Stimulated activated CD4-positive, alpha-beta T cell treated with anti-CD3 and anti-CD28 coated beads, Interleukin-1b, Interleukin-23, amount 100 ng/mL, for 1 hour (primary cell): ENCODE measurements at places on chromosomes 3 and 15.
A peak's percentile ranks its signal among the peaks of the same experiment; 100 is the strongest.

GRCh38 chr15:91776104-91776503, 77.4 kb upstream of the SLCO3A1 start:
- no peak for DNase-seq

DNA sequence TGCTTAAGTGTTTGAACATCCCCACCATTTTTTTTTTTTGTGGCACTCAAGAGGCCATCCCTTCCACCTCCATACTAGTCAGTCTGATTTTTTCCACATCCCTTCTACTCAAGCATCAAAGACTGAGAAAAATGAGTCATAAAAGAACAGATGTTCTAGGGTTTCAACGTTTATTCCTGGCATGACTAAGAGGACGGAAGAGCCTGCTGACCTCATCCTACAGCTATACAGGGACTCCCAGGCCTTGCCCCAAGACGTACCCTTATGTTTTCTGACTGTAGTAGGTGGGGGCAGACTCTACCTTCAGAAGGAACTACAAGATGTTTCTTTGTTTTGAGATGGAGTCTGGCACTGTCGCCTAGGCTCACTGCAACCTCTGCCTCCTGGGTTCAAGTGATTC, 3.3 kb upstream of the ITPKA start:
- no peak for DNase-seq

- peak; percentile 71 for DNase-seq
Measured at GRCh38 chr3:46065294-46065705, 38.0 kb upstream of the XCR1 start.

- DNase-seq: no peak
Measured at GRCh38 chr15:99984491-99985243, 251.4 kb upstream of the LYSMD4 start.

- no peak for DNase-seq
Measured at GRCh38 chr3:188505151-188505550, 351.2 kb downstream of the LPP start.

- no peak for DNase-seq
Measured at GRCh38 chr3:98026425-98027084, 8.6 kb downstream of the GABRR3 start.

DNA sequence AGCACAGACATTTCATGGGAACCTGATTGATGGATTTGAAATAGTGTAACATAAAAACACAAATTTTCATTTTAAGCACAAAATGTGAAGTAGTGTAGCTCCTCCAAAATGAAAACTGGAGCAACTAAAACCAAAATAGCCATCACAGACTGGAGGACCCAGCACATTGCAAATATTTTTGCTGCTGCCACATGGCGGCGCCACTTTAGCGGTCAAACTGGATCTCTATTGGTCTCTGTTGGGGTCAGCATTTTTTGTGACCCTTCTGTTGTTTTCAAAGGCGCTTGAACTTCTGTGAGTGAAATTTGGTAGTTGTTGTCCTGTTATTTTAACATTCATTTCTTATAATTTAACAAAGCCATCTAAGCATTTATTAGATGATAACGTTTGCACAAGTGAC, 259.9 kb downstream of the IL20RB start:
- DNase-seq: no peak

GRCh38 chr15:80588801-80589200, 106.3 kb upstream of the ABHD17C start:
- DNase-seq: no peak

DNA sequence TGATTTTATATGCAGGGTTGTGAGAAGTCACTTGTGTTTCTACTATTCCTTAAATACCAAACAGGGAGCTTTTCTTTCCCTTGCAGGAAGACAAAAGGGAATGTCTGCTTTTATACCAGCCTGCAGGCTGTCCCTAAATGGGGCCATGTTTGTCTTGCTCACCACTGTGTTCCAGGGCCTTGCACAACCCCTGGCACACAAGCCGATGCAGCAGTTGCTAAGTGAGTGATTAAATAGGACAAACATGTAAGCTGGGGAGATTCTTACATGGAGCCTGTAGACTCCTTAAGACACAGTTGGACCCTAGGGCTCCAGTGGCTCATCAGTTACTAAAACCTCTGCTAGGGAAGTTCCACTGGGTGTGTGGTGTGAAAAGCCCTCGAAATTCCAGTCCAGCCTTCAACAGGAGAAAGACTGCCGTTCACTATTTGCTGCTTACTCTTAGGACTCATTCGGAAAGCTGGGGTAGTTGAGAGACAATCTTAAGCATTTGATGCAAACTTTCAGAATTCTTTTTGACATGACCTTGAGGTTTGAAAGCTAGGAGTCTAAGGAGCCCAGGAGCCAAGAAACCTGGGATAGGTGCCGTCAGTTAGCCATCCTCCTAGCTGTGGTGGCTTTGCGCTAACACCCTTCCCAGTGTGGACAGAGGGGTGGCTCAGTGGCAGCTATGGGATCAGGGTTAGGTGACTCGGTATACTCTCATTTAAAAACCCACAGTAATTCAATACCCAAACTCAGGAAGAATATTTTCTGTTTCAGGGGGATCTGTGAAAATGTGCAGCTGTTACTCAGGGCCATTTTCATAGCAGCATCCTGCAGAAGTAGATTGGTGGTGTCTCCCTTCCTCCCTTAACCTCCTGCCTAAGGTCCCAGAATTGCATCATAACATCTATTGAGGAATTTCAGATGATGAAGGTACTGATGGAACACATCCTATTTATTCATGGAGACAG, 39.1 kb downstream of the SYNM start:
- no peak for DNase-seq

DNA sequence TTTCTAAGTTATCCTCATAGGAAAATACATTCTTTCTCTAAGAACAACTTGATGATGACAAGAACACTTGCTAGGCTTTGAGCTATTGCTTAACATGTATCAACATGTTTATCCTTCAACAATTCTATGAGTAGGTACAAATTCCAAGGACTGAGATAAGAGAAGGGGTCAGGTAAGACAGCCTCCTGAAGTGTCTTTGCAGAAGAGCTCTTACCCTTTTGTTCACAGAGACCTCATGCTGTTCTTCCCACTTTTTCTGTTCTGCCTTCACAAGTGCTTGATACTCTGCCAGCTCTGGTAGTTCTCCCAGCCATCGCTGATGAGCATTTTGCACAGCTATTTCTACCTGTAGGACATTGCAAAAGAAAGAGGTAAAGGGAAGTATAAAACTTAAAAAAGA, 50.9 kb downstream of the CEP152 start:
- no peak for DNase-seq

DNA sequence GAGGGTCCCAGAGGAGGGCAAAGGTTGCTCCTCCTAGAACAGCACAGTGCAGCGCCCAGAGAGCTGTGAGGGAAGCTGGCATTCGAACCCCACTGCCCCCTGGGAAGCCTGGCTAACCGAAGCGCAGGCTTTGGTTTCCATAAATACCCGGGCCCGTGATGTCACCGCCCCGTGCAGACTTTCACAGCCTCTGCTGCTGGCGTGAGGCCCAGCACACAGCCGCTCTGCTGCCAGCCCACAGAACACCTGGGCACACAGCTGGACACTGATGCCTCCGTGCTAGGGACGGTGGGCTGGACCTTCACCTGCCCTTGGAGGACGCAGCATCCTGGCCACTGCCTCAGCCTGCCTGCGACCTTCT, 1.0 kb downstream of the IQSEC1 start:
- no peak for DNase-seq

DNA sequence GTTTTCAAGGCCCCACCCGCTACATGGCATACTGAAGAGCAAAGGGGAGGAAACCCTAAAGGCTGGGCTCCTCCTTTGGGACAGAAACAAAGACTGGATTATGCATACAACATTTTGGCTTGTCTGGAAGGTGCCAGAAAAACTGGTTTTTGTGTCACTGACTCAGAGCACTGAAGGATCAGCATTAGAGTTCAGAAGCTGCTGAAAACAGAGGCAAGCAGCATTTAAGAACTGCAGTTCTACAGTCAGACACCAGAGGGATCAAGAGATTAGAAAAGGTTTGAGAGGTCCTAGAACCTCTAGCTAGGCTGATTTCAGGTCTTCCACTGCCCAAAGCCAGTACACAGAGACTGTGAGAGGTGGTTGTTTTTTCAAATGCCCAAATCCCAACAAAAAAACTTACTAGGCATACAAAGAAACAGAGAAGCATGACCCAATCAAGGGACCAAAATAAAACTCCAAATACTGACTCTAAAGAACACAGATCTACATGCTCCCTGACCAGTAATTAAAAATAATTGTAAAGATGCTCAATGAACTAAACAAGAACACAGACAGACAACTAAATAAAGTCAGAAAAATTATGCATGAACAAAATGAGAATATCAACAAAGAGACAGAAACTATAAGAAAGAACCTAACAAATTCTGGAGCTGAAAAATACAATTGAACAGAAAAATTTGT, 91.2 kb downstream of the SENP2 start:
- no peak for DNase-seq

DNA sequence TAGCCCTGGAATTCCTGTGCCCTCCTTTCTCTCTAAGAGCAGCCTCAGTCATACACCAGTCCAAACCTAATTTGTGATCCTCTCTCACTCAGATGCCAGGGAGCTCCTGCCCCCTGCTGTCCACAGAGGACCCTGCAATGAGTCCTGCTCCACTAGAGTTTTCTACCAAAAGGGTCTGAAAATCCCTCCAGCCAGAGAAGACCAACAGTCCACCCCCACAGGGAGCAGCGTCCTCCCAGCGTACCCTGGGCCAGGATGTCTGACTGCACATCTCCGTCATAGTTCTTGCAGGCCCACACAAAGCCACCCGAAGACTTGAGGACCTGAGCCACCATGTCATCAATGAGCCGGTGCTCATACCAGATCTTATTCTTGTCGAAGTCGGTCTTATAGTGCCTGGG, 15.4 kb downstream of the IDH2 start:
- DNase-seq: no peak

DNA sequence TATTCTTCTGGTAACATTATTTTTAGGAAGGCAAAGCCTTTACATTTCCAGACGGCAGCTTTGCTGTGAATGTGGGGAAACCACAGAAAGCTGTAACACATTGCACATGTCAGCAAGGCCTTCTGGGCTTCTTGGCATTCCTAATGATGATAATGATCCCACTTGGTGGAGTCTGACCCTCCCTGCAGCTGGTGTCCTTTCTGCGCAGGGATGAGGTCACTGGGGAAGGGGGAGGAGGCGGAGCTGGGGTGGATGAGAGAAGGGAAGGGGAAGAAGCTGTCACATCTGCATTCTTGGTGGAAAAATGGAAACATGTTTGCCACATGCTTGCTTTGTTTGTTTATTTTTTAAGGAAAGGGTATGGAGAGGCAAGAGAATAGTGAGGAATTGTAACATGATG, 68.6 kb downstream of the FILIP1L start:
- DNase-seq: no peak

DNA sequence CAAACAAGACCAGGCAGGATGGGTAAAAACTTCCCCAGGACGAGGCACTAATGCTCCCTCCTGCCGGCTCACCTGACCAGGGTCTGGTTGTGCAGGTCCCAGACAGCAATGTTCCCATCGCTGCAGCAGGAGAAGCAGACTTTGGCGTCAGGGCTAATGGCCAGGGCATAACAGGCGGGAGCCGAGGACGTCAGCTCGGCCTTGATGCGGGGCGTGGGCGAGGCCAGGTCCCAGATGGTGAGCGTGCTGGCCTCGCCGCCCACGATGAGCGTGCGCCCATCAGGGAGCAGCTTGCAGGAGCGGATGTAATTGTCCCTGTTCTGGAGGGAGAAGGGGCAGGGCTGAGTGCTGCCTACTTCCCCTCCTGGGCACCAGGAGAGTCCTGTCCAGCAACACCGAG, 43.4 kb downstream of the TLE3 start:
- DNase-seq: no peak

DNA sequence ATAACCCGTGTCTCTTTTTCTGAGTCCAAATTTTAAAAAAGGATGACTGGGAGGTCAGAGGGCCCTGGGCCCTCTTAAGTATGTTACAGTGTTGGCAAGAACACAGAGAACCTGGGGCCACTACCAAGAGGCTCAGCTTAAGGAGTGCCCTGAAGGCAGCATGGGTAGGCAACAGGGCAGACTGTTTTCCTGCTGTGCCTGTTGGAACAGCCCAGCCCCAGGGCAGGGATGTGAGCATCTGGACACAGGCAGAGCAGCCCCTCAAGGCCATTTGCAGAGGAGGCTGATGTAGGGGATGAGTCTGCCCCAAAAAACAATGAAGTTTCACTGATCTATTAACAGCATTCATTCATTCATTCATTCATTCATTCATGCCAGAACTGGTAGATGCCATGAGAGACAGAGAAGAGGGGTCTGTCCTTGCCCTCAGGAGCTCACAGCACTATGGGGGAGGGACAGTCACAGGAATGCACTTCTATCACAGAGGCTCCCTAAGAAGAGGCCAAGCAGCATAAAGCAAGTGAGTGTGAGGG, 2.2 kb upstream of the LTF start:
- DNase-seq: no peak

DNA sequence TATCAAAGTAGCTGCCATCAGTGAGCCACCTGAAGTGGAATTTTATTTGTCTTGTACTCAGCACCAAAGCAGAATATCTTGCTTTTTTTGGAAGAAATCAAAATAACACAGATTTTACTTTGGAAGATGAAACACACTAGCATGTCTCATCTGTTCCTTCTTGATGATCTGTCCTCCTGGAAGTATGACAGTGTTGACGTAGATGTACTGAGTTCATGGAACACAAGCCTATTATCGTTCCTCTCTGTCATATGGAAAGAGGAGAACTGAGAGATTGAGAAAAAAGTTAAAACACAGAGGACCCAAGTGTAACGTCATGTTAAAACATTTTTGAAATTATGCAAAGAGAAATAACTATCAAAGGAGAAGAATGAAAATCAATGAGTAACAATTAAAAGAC, 340.2 kb downstream of the ROBO2 start:
- DNase-seq: no peak

DNA sequence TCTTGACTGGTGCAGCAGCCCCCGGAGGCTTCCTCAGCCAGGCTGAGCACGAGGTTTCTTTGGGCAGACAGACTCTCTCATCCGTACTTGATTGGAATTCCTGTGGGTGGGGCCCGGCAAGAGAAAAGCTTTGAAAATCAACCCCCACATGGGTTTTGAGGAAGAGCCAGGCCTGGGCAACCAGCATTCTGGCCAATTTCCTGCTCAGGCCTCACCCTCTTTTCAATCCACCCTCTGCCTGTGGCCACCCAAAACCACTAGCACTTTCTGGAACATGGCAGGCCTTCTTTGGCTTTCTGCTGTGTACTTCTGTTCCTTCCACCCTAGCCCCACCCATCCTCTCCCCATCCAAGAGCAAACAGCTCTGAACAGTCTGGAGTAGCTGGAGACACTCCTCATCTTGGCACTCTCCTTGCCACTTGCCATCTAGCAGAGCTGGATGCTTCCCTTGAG, 5.9 kb downstream of the MYO5C start:
- DNase-seq: no peak

GRCh38 chr3:156397534-156397933, 157.4 kb downstream of the SSR3 start:
- DNase-seq: no peak

DNA sequence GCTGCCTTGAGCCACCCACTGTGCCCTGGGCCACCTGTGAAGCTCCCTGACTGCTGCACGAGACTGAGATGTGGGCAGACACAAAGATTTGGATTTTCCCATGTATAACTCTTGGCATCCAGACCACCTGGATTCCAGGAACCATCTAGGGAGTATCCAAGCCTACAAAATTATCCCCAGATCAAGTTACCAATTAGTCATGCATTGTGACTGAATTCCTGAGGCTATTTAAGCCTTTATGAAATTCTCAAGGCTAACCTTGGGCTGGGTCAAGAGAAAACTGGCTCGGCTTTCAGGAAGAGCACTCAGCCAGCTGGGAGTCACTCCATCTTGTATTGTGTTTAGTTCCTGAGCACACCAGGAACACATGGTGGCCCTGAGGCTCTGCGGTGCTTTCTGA, 13.3 kb upstream of the ATP13A5 start:
- DNase-seq: no peak
